Tibial nerve (tissue), 4 donors: ENCODE measurements at places on chromosomes 6 and 20. TPM values are rescaled to one million over a fixed set of nuclear protein-coding genes. Genes with fewer than 3 reads are reported as not detected.

Gene SLC25A27
- 47.4 TPM for total RNA-seq

DNA sequence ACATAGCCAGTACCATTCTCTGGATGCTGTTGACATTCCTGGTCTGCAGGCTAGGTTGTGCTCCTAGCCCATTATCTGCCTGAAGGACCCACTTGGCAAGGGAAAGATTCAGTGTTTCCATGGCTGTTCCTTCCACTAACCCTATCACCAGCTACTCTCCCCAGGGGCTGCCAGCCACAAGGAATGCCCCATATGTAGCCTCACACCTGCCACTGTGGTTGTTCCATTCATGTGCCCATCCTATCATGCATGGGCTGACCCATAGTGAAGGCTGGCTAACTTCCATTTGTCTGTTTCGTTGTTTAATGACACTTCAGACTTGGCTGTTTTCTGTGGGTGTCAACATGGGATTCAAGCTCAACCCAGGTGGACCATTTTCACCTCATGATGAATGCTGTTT lies 25.6 kb upstream of the HLA-A start:
- H3K27me3 ChIP-seq, result no peaks in the 10 kb centered on the region
- no peak for DNase-seq
- no peak overlapping the region for H3K27ac ChIP-seq
- H3K36me3 ChIP-seq, result no peaks in the 10 kb centered on the region

Gene OPRL1
- total RNA-seq, result 0.21 TPM

- no peak overlapping the region for H3K4me3 ChIP-seq
- no peak for DNase-seq
- no peaks in the 10 kb centered on the region for H3K36me3 ChIP-seq
- peaks cover 26% of the 10 kb centered on the region for H3K27me3 ChIP-seq
- H3K4me1 ChIP-seq, result no peaks in the 10 kb centered on the region
Measured at GRCh38 chr20:618980-619379, 8.9 kb upstream of the TCF15 start.

DNA sequence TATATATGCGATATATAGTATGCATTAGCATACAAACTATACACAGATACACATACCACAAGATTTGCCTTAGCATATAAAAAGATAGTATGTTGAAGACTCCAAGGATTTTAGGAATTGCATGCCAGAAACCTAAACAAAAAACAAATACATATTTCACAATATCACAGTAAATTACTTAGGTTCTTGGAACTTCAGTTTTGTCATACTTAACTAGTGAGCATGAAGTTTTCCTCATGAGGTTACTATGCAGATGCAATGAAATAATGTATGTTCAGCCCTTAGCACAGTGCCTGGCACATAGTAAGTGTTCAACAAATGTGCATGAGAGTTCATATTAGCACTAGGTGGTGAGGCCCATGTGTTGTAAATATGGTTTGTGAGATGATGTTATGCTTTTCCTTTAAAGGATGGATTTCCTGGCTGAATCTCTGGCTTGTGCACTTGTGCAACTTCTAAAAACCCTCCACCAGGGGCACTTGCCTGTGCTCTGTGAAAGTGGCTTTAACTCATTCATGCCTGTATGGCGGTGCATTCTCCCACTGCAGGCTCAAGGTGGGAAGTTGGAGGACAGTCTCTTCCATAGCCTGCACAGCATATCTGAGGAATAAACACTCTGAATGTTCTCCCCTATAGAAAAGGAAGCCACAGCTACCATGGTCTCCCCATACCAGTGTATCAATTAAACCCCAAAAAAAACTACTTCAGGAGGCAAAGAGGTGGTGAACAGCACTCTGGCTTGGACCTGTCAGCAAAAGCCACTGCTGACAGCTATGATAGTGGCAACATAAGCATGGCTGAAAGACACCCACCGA lies 624.1 kb upstream of the CDH4 start:
- H3K27me3 ChIP-seq, result no peaks in the 10 kb centered on the region
- no peaks in the 10 kb centered on the region for H3K36me3 ChIP-seq
- no peak for DNase-seq
- no peak overlapping the region for H3K27ac ChIP-seq
- no peaks in the 10 kb centered on the region for H3K4me1 ChIP-seq
- no peak overlapping the region for H3K4me3 ChIP-seq

DNA sequence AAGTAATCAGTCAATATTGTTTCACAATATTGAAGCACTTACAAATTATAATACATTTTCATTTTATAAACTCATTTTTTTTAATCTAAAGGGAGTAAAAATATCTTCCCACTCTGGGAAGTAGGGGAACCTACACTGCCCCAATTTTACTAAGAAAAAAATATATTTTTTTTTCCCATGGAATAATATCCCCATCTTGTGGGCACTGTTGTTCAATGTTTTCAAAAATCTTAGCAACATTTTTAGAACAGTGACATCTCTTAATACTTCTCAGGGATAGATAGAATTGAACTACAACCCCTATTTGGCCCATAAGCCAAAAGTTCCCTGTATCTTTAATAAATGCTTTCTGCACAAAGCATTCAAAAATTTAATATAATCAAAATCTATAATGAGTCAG lies 42.9 kb downstream of the ARHGAP18 start:
- H3K27me3 ChIP-seq, result no peaks in the 10 kb centered on the region
- H3K27ac ChIP-seq, result no peak overlapping the region
- no peaks in the 10 kb centered on the region for H3K36me3 ChIP-seq
- no peak overlapping the region for H3K4me3 ChIP-seq

Gene CCNC
- total RNA-seq, result 27.2 TPM

DNA sequence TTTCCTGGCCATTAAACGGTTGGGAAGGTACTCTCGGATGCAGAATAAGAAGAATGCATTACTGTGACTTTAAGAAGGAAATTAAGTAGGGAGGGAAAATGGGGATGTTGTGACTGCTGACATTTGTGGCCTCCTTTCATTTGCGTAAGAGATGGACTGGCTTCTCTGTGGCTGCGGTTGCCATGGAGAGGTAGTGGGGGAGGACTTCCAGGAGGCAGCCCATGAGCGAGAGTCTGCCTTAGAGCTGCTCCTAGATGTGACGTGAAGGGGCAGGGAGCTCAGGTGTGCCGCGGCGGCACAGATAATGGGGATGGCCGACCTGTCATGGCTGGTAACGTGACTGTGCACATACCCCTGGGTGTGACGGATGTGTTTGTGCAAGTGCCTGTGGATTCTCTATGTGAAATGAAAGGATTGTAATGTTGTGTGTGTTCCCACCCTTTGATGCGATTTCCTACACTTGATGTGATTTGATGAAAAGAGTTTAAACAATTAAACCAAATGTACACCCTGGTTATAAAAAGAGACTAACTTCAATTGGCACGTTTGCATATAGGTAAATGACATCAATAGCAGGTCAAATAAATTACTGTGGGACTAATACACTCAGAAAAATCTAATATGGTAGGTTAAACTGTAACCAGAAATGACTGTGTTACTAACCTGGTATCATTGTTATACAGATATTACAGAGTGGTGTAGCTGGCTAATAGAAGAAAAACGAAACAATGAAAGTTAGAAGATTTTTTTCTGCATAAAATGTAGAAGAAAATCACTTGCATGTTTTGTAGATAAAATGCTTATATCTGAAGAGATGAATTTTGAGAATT lies 48.9 kb downstream of the HIVEP1 start:
- H3K27ac ChIP-seq, result no peak overlapping the region
- H3K4me3 ChIP-seq, result peak overlapping the region; percentile 14
- DNase-seq, result peak; percentile 50

Gene SAMD3
- 4.0 TPM for total RNA-seq

DNA sequence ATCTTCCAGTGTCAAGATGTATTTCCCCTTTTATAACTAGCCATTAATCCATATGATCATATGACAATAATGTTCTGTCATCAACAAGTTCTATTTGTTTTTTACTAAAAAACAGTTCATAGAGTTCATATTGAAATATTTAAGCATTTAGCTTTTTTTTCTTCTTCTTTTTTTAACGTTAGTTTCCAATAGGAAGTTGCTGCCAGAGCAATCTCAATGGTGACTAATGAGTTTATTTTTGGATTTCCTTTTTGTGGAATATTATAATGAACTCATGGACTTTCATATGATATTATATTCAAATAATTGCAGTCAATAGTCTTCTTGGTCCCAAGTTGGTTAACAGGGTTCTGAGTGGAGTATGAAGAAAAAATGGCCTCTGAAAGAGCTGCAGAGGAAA lies 343.3 kb downstream of the BCKDHB start:
- no peak for DNase-seq
- H3K36me3 ChIP-seq, result peaks cover 12% of the 10 kb centered on the region
- H3K27me3 ChIP-seq, result no peaks in the 10 kb centered on the region
- H3K27ac ChIP-seq, result no peak overlapping the region
- H3K4me1 ChIP-seq, result no peaks in the 10 kb centered on the region
- no peak overlapping the region for H3K4me3 ChIP-seq

Gene ERMARD
- 46.2 TPM for total RNA-seq

GRCh38 chr6:155378724-155379123 lies 64.4 kb upstream of the TFB1M start:
- H3K4me3 ChIP-seq, result no peak overlapping the region
- no peak overlapping the region for H3K27ac ChIP-seq
- DNase-seq, result no peak
- H3K4me1 ChIP-seq, result no peaks in the 10 kb centered on the region
